A172 (cell line): ENCODE measurements at places on chromosomes 13 and 19. TPM values are rescaled to one million over a fixed set of nuclear protein-coding genes. Genes with fewer than 3 reads are reported as not detected.
A peak's percentile ranks its signal among the peaks of the same experiment; 100 is the strongest.

ZNF91 gene
- 10.0 and 14.8 TPM in 2 replicates for total RNA-seq

CD33 gene
- total RNA-seq = 1.2 and 3.1 TPM in 2 replicates

DLL3 gene
- total RNA-seq = not detected in 2 replicates

KLC3 gene
- not detected in 2 replicates for total RNA-seq

ZNF345 gene
- 4.0 and 4.3 TPM in 2 replicates for total RNA-seq

CDADC1 gene
- total RNA-seq = 7.0 and 27.1 TPM in 2 replicates

TIMM44 gene
- 82.0 and 92.0 TPM in 2 replicates for total RNA-seq

ZNF28 gene
- total RNA-seq = 10.5 and 12.0 TPM in 2 replicates

- DNase-seq = no peak
Observed at GRCh38 chr19:48683349-48683748, 10.5 kb upstream of the NTN5 start.

DNA sequence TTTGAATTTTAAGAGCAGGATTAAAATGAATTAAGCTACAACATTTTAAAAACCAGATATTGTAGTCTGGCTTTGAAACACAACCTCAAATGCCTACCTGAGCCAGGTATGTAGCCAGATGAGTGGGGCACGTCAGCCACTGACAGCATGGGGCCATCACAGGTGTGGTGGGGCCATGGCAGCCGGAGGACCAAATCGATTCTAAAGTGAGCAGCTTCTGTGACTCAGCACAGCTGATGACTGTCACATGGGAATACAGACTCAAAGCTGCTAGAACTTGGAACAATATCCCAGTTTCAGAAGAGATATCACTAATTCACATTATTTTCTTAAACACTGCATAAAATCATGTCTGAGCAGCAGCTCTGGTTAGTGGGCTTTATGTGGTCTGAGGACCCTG, 52.8 kb downstream of the SERP2 start:
- no peak for DNase-seq

DNA sequence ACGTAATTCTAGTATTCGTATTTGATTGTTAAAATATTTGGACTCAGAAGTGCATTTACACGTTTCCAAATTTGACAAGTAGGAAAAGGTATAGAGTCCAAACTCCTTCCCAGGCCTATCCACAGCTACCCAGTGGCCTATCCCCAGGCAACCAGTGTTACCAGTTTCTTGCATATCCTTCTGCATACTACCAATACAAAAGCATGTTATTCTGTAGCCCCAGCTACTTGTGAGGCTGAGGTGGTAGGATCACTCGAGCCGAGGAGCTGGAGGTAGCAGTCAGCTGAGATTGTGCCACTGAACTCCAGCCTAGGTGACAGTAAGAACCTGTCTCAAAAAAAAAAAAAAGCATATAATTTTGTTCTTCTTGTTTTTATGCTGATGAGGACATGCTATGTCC, 67.1 kb downstream of the LRCH1 start:
- DNase-seq = no peak

- DNase-seq = no peak
Observed at GRCh38 chr19:4278419-4279266, at the start of gene SHD. SHD (plus strand) TSS chr19:4279266; CDS start chr19:4280064, 798 bp downstream.

DNA sequence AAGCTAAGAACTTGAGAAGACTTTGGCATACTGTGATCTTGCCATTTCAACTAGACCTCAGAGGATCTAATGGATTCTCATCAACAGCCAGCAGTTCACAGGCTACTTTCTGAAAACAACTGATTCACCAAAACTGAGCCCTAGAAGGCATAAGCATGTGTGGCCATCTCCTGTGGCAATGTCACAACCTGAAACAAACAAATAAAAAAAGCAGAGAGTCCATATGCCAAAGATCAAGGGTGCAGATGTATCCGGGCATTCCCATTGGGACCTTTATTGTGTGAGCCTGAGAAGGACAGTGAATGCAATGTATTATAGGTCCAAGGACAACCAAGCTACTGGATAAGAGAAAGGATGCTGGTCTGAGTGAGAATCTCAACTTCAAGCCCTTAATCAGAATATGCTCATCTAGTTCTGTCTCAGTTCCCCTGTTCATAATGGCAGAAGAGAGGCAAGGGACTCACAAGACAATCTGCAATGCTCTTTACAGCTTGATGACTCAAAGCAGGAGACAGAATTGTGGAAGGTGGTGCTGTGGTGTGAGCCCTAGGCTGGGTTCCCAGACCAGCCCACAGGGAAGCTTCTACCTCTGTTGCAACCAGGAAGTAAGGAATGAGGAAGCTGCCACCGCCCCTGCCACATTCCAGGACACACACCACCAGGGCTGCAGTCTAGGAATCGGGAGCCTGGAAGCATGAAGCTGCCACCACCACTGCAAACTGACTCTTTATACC, 133.7 kb downstream of the RAP2A start:
- peak; percentile 84 for DNase-seq

GRCh38 chr13:100987948-100988347, 313.4 kb upstream of the TMTC4 start:
- DNase-seq = no peak

- no peak for DNase-seq
Observed at GRCh38 chr19:32630338-32630737, 44.6 kb downstream of the ANKRD27 start.

GRCh38 chr19:58407658-58408151, 744 bp upstream of the ZNF584 start:
- DNase-seq = no peak

- no peak for DNase-seq
Observed at GRCh38 chr19:1862424-1863327, 703 bp downstream of the KLF16 start.

DNA sequence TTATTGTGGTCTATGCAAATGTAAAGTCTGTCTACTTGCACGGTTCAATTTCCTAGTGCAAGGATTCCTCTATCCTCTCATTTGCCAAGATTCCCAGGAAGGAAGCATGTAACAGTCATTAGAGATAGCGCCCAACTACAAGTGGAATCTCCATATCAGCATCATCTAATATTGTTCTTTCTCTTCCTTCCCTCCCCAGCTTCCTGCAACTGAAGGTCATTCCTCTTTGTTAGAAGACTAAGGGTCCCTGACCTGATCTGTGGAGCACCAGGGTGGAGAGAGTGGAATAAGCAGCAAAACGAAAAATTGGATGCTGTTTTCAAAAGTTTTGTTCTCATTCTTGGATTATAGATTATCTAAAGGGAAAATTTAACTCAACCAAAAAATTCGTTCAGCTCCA, 714.0 kb downstream of the DIAPH3 start:
- no peak for DNase-seq

DNA sequence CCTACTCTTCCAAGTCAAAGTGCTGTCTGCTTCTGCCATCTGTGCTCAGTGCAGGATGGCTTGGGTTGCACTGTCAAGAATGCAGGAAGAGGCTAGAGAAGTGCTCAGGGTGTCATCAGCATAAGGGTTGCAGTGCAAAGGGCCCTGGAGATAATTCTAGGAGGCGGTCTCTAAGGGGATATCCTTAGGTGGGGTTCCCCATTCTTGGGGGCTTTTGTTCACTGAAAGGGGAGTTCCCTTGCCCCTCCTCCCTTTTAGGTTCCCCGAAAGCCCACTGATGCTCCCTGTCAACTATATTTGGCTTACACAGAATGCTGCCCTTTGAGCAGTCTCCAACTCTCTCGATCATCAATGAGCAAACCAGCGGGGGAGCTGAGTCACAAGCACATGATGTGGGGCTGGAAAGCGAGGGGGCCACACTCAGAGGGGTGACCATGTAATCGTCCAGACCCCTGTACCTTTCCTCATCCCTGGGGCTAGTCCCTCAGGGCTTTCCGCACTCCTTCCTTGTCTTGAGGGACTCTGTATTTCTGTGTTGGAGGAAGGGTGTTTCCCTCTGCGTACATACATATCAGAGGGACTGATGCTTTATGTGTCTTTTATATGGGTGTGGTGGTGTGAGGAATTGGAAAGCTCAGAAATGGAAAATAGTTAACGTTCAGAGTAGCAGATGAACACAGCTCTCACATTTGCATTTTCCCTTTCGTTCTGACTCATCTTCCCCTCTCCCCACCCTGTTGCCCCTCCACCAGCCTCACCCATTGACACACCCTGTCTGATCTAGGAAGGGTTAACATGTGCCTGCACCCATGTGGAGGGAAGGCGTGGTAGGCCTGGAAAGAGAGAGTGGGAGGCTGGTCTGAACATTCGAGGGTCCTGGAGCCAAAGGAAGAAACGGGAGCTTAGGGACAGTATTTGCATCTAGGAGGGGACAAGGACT, 6.7 kb downstream of the ZBTB32 start:
- DNase-seq = no peak

GRCh38 chr13:35190241-35190640, 248.2 kb downstream of the NBEA start:
- no peak for DNase-seq

DNA sequence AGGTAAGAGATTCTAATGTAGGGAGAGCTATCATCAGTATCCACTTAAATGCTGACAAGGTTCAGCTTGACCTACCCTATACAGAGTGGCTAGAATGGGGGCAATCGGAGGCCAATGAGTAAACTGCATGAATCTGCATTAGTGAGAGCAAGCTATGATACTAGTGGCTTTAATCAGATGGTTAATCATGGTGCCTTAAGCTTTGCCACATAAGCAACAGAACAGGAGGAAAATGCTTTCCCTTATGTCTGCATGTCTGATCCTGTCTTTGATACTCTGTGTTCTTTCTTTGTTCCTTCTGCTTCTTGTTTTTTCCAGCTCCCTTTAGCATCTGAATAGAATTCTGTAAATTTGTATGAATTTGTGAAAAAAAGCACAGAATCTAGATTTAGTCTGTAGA, 91.1 kb downstream of the WDFY2 start:
- no peak for DNase-seq

- peak; percentile 14 for DNase-seq
Observed at GRCh38 chr13:83753912-83754624, 128.2 kb downstream of the SLITRK1 start.

- no peak for DNase-seq
Observed at GRCh38 chr19:3039641-3040077, 10.6 kb upstream of the TLE2 start.

DNA sequence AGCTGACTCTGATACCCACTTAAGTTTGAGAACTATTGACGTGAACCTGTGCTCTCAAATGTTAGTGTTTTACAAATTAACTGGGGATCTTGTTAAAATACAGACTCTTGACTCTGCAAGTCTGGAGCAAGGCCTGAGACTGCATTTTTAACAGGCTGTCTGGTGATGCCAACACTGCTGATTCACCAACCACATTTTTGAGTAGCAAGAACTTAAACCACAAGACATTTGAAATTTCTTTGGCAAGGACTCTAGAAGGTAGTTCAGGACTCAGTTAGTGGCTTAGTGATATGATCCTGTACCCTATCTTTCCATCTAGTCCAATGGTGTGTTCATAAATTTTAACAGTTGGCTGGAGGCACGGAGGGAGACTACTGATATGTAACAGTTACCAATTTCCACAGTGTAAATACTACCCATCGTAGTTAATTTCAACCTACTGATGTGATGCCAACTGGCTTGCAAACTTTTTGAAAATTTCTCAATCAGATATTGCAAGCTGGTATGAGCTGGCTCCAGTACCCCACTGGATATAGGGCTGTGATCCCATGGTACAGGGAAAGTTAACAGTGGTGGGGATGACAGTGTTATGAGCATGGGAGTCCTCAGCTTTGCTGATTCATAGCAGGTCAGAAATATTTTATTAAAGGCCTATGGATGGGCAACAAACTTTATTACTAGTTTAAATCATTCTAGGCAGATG, 255.1 kb downstream of the TBC1D4 start:
- peak; percentile 92 for DNase-seq

- DNase-seq = no peak
Observed at GRCh38 chr13:44989941-44990340, 603 bp downstream of the GPALPP1 start.

DNA sequence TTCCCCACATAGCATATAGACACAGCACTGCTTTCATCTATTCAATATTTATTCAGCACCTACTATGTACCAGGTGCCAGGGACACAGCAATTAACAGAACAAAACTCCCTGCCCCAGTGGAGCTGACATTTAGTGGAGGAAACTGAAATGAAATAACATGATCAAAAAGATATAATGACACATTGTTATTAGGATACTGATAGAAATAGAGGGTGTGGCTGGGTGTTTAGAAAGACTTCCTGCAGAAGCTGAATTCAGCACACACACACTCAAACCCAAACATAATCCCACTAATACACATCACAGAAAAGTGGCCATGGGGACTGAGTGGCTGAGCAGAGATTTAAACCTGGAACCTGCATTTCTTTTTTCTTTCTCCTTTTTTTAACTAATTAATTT, 3.8 kb upstream of the CDC37 start:
- DNase-seq = no peak

GRCh38 chr19:30916238-30916637, 433.0 kb downstream of the TSHZ3 start:
- DNase-seq = no peak

- DNase-seq = no peak
Observed at GRCh38 chr13:111122056-111122455, 6.9 kb downstream of the ARHGEF7 start.
